Bone marrow (tissue), 2 donors: ENCODE measurements at places on chromosomes 1 and 21.

GRCh38 chr21:43902441-43902840 is 37.4 kb downstream of the AGPAT3 start:
- DNase-seq, result no peak

DNA sequence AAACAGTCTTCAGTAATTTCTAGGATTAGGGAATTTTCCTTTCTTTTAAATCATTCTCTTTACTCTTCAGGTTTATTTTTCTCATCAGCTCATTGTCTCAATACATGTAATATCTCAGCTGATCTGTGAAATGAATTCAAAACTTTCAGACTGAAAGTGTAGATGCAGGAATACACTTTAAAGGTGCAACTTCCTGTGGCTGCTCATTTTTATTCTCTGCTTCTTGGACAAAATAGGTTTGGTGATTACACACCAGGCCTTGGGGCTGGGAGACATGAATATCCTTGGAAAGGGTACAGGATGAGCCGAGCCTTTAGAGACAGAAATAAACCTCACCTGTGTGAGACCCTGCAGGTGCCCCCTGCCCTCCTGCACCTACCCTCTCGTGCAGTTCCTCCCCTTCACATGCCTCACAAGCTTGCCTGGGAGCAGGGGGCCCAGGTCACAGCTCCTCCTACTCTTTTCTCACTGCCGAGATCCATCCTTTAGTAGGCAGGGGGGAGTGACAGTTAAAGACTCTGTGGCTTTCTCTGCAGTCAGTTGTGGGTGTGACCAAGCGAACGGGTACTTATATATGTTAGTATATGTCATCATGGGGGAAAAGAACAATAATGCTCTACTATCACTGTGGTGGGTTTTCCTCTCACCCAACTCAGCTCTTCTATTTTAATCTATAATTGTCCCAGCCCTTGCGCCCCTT is 23.6 kb downstream of the XCL2 start:
- no peak for DNase-seq

- peak; percentile 43 for DNase-seq
Measured at GRCh38 chr1:174990382-174990999, 9.3 kb upstream of the CACYBP start.

DNA sequence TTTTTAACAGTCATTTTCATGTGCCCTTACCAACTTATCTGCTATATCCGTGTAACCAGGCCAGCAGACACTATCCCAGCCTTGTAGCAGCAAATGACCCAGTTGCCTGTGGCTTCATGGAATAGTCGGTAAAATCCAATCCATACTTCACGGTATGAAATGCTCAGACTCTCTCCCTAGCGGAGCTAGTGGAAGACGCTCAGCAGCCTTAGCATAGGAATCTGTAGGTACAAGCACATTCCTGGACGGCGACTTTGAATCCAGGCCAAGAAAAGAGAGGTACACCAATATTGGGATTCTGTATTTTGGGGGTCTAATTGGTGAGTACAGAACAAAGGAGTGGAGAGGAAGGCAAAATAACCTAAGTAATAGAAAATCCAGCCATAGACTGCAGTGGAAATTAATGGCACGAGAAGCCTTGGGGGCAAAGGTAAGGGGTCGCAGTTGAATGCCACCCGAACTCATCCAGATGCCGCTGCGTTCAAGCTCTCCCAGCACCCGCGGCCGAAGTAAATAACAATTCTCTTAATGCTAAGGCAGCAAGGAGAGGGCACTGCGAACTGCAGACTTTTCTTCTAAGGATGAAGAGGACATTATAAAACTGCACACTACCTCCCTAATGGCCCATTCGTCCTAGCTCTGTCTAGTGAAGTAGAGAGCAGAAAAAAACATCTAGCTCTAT is 17.7 kb upstream of the TBX15 start:
- DNase-seq, result no peak

DNA sequence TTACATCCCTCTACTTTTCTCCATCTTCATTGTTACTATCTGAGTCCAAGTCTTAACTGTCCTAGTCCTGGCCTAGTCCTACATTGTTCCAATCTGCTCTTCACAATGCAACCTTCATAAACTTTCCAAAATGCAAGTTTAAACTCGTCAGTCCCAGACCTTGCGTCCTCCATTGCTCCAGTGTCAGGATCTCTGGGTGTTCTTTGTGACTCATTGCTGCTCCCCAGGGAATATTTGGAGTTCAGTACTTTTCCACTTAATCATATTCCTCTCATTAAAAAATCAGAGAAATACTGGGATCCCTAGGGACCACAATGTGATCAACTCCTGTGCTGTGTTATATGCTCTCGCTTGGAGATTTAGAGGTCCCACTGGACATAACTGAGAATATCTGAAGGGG is 18.0 kb upstream of the KPRP start:
- no peak for DNase-seq

- DNase-seq, result no peak
Measured at GRCh38 chr1:3166206-3166918, 97.4 kb downstream of the PRDM16 start.

GRCh38 chr1:208917281-208917680 is 666.2 kb upstream of the CAMK1G start:
- no peak for DNase-seq

GRCh38 chr1:55129194-55129728 is 85.9 kb downstream of the USP24 start:
- no peak for DNase-seq

- peak; percentile 60 for DNase-seq
Measured at GRCh38 chr1:22105611-22106207, 37.2 kb downstream of the WNT4 start.
